ENCODE measurements at places on chromosomes 16 and 17.

- peak; percentile 19 for DNase-seq
Measured at GRCh38 chr17:57440522-57441269, 184.4 kb downstream of the MSI2 start.

GRCh38 chr17:78737332-78737731 lies 44.7 kb downstream of the CYTH1 start:
- no peak for DNase-seq

DNA sequence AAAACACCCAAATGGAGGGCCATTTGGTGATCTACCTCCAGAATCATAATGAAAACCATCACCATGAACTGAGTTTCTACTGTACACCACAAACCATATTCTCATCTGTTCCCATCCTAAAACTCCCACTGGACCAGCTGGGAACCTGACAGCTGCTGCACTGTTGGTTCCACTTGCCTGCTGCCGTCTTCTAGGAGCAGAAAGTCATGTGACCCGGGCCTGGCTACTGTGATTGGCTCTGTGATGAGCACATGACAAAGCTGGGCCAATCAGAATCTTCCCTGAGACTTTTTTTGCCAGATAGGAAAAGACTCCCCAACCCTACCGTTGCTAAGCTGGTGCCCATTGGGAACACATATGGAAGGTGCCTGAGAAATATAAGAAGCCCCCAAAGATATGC lies 264.2 kb downstream of the MRTFB start:
- DNase-seq: no peak

GRCh38 chr17:53032861-53033271 lies 789.9 kb upstream of the KIF2B start:
- peak; percentile 90 for DNase-seq

DNA sequence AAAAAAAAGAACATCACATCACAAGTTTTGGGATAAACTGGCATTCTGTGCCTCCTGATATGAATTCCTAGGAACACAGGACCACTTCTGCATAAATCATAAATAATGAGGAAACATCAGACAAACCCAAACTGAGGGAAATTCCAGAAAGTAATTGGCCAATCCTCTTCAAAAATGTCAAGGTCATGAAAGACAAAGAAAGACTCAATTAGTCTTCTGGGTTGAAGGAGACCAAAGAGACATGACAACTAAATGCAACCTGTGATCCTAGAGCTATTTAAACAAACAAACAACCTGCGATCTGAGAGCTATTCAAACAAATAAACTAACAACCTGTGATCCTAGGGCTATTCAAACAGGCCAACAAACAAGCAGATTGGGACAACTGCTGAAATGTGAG lies 144.3 kb downstream of the VPS53 start:
- no peak for DNase-seq

GRCh38 chr17:3892095-3892998 lies 506 bp downstream of the CAMKK1 start:
- DNase-seq: no peak

DNA sequence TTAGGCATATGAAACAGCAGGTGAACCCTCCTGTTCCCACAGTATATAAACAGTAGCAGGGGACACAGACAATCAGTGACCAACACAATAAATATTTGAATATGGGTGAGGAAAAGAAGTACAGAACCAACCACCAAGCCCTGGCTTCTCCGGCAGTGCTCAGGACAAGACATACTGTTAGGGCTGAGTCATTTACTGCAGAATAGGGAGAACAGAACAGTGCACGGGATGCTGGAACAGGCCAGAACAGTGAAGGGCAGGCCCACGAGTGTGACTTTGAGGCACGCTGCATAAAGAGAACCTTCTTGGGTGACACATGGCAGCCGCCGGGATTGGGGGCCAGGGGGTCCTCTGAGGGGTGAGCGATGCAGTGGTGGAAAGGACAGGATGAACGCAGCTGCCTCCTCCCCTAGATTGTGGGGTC lies 160.4 kb downstream of the CMIP start:
- no peak for DNase-seq

GRCh38 chr16:49466529-49466831 lies 92.9 kb downstream of the C16orf78 start:
- DNase-seq: no peak

GRCh38 chr17:30379903-30380381 lies 1.2 kb downstream of the CPD start:
- DNase-seq: peak; percentile 23

GRCh38 chr16:24834459-24835335 lies 11.1 kb upstream of the SLC5A11 start:
- no peak for DNase-seq

DNA sequence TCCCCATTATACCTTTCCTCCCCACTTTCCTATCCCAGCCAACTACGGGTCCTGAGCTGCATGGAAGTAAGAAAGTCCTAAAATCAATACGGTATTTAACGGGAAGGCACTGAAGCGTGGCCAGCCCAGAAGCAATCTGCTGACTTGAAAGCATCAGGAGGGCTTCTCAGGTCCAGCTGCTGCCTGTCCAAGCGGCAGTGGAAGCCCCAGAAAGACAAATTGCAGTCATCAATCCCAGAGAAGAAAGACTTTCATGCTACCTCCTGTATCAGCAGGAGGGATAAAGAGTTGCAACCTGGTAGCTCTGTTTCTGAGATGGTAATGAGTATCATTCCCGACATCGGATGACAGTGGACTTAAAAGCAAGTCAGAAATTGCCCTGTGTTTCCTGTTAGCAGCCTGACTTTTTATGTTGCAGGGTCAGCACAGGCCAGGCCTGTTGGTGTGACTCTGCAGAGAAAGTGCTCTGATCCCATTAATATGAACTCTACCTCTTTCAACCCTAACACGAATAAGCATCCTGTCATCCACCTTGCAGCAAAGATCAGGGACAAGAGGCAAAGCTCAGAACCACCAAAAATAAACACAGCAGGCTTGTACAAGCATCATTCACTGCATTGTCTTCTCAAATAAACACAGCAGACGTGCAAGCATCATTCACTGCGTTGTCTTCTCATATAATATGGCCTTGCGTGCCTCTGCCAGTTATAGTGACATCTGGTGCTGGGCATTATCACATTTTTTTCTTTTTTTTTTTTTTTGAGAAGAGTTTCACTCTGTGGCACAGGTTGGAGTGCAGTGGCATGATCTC lies 358.6 kb upstream of the CDH11 start:
- DNase-seq: no peak

GRCh38 chr16:79186196-79186595 lies 414.3 kb downstream of the MAF start:
- no peak for DNase-seq

DNA sequence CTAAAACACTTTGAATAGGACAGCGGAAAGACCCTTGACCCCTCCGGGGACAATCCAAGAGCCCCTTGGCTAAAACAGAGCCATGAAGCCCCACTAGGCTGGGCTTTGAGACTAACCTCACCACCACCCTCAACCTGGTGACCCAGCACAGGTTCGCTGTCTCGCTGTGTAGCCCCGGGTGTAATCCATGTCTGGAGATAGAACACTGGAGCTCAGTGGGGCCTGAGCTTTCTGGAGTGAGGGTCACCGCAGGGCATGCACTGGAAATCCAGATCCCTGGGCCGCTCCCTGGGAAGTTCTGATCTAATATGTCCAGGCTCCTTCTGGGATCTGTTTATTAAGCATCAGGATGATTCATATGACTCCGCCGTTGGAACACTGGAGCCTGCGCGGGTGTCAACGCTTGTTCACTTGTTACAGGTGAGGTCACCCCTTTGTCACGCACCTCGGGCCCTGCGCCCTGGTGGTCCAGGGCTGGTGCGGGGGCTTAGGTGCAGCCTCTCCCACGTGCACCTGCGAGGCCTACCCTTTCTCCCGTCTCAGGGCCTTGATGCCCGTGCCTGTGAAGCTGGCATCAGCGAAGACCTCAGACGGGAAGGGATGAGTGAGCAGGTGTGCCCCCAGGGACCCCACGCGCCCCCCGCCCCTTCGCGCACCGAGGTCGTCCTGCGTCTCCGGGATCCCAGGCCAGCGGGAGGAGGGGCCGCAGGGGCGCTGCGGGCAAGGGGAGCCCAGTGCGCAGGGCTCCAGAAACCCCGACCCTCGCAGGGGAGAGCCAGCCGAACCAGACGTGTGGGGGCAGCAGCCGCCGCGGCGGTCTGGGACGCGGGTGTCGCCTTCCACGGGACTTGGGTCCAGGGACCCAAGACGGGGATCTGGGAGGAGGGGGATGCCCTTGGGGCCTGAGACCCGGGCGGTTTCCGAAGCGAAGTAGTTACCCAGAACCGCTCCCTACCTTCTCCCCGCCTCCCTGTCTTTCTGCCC lies 224.1 kb upstream of the FOXF1 start:
- no peak for DNase-seq

DNA sequence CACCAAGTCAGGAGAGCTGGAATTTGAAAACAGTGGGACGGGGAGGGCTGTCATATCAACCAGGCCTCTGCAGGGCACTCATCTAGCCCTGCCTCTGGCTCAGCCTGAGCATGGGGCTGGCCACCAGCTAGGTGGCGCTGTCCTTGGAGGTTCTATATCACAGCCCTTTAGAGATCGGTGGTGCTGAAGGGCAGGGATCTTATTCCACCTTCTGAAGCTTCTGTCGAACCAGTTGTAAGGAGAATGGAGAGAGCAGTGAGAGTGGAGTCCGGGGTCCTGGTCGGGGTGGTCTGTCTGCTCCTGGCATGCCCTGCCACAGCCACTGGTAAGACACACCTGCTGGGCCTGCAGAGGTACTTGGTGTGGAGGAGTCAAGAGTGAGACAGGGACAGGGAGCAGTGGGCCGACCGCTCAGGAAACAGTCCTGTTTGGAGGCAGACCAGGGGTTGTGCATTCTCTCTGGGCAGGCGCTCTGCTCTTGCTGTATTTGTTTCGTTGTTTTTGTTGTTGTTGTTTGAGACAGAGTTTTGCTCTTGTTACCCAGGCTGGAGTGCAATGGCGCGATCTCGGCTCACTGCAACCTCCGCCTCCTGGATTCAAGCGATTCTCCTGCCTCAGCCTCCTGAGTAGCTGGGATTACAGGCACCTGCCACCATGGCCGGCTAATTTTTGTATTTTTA lies at the start of gene CES3:
CES3 (plus strand) TSS at position 202 of the 680 bp plus-strand sequence; CDS start at position 244, 42 bp downstream.
- no peak for DNase-seq

- peak; percentile 15 for DNase-seq
Measured at GRCh38 chr16:84175350-84176081, 11.3 kb downstream of the TAF1C start.

DNA sequence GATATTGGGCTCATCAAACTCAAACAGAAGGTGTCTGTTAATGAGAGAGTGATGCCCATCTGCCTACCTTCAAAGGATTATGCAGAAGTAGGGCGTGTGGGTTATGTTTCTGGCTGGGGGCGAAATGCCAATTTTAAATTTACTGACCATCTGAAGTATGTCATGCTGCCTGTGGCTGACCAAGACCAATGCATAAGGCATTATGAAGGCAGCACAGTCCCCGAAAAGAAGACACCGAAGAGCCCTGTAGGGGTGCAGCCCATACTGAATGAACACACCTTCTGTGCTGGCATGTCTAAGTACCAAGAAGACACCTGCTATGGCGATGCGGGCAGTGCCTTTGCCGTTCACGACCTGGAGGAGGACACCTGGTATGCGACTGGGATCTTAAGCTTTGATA lies 2.6 kb upstream of the HPR start:
- no peak for DNase-seq

- no peak for DNase-seq
Measured at GRCh38 chr16:28139530-28139929, 72.2 kb downstream of the XPO6 start.

DNA sequence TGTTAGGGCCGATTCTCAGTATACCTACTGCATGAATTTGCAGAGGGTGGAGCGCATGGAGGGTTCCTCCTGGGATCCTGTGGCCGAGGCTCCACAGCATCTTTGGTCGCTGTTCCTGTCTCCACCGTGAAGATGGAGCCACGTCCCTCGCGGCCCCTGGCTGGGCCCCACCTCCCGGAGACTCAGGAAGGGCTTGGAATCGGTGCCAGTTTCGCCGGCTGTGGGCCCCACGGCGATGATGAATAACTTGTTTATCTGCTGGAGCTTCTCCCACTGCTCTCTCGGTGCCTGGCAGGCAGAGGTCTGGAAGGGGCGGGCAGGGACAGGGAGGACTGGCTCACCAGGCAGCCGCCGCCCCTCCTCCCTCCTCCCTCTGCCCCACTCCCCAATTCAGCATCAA lies 8.1 kb downstream of the SLC5A11 start:
- no peak for DNase-seq

GRCh38 chr17:66684261-66684660 lies 150.7 kb upstream of the CACNG5 start:
- no peak for DNase-seq

GRCh38 chr16:57868913-57869520 lies 66.7 kb upstream of the KIFC3 start:
- no peak for DNase-seq

- DNase-seq: no peak
Measured at GRCh38 chr17:7477392-7478275, 1.8 kb downstream of the ZBTB4 start.

- DNase-seq: no peak
Measured at GRCh38 chr17:67602974-67603373, 114.8 kb upstream of the NOL11 start.

GRCh38 chr16:85935974-85936760 lies 37.2 kb downstream of the IRF8 start:
- DNase-seq: no peak

- DNase-seq: no peak
Measured at GRCh38 chr17:15309793-15310192, 31.6 kb downstream of the TEKT3 start.

DNA sequence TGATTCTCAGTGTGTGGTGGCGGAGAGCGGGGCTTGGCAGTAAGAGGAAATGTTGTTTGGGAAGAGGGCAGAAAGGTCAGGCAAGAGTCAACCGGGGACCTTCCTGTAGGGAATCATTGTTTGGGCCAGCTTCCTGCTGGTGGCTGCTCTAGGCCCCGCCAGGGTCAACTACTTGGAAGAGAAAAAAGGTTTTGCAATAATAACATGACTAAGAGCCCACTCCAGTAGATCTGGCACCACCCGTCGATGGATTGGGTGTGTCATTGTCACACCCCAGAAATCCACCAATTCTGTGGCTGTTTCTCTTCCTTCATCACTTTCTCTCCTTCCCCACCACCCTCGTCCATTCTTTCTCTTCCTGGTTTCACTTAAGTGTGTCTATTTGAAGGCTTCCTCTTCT lies 4.2 kb upstream of the KRT24 start:
- no peak for DNase-seq

- DNase-seq: no peak
Measured at GRCh38 chr16:81626181-81626674, 152.9 kb upstream of the PLCG2 start.

DNA sequence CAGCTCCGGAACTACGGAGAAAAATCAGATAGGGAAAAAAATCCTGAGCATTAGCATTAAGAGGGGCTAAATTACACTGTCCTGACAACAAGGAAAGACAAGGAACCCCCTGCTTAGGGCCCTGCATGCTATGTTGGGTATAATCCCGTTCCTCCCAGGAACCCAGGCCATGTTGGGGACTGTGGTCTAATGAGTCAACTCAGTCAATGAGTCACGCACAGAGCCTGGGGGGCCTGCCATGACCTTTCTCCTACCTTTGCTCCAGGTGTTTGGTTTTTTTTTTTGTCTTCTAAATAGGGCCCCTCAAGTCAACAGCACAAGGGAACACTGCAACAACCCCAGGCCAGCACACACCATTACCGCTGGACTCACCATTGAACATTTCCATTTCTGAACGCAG lies 8.9 kb upstream of the ZNF200 start:
- no peak for DNase-seq

GRCh38 chr17:27895940-27896535 lies 2.9 kb upstream of the LYRM9 start:
- no peak for DNase-seq
